Stimulated activated CD8-positive, alpha-beta memory T cell treated with anti-CD3 and anti-CD28 coated beads, Interleukin-2, amount 100 ng/mL, for 48 hours (primary cell): ENCODE measurements at places on chromosomes 5 and 9.

GRCh38 chr5:169648725-169649310 is 11.7 kb downstream of the DOCK2 start:
- no peak for DNase-seq

DNA sequence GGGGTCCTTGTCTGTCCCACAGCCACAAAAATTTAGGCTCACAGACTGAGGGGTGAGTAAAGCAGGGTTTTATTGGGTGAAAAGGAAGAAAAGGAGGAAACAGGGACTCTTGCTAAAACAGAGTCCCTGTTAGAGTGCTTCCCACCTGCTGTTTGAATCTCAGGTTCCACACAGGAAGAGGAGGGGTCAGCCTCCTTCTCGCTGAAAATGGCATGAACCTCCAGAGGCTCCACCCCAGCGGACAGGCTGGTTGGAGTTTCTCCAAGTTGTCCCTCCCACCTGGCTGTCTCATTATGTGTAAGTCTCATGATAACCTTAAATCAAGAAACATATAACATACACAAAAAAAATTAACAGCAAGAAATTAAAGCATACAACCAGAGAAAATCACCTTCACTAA is 28.3 kb upstream of the UHRF2 start:
- no peak for DNase-seq

DNA sequence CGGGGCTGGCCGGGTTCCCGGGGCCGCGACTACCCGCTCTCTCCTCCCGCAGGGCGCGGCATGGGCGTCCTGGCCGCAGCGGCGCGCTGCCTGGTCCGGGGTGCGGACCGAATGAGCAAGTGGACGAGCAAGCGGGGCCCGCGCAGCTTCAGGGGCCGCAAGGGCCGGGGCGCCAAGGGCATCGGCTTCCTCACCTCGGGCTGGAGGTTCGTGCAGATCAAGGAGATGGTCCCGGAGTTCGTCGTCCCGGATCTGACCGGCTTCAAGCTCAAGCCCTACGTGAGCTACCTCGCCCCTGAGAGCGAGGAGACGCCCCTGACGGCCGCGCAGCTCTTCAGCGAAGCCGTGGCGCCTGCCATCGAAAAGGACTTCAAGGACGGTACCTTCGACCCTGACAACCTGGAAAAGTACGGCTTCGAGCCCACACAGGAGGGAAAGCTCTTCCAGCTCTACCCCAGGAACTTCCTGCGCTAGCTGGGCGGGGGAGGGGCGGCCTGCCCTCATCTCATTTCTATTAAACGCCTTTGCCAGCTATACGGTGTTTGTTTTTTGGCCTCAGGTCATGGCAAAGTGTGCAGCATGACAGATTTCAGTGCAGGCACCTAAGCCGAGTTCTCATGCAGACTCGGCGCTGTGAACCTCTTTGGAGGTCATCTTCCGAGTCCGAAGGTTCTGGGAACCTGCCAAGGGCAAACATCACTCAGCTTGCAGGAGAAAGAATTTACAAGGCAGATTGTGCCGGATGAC is 516 bp downstream of the MRPL41 start:
- no peak for DNase-seq

DNA sequence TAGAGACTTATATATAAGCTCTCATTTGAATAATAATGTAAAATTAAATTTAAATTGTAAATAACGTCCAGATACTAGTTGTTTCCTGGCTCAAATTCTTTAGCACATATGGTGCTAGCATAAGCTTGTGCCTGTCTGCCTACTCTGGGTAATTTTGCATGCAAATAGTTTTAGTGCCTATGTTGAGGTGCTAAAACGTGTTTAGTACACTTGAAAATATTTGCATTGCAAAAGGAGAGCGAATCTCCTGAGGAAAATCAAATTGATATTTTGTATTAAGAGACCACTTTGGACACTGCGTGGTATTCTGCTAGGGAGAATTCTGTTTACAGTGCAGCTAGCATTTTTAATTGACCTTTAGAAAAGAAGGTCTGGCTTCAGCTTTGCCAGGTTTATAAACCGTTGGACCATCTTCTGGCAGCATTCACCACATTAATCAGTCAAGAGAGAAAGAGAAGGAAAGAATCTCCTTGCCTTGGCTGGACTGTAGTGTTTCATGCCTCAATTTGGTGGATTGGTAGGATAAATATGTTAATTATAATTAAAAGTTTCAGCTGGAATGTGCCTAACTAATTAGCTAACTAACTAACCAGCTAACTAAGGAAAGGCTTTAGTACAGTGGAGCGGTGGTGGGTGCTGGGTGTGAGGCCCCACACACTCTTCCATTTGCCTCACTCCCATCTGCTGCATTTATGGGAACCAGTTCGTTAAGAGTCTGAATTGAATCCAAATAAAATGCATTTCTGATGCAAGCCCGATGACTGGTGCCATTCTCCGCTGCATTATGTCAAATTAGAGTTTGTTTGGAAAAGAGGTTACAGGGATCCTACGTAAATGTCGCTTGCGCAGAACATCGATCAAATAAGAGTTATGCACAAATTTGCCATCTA is 150.1 kb upstream of the MPDZ start:
- DNase-seq: no peak

- DNase-seq: no peak
Observed at GRCh38 chr5:573206-573605, 38.9 kb upstream of the CEP72 start.

DNA sequence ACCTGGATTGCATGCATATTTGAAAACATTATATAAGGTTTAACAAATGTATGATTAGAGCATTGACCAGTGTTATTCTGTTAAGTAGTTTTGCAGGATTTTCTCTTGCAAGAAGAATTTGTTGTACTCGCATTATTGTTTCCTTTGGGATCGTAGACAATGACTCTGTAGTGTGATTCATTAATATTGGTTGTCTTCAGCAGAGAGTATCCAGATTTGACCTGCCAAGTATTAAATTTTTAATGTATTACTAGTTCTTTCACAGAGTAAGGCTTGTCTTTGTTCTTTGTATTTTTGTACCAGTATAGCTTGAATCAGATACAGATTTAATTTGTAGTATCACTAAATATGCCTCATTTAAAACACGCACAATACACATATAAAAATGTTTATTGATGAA is 155.0 kb downstream of the PBX3 start:
- DNase-seq: no peak

GRCh38 chr5:120365656-120366446 is 98.2 kb upstream of the PRR16 start:
- no peak for DNase-seq

DNA sequence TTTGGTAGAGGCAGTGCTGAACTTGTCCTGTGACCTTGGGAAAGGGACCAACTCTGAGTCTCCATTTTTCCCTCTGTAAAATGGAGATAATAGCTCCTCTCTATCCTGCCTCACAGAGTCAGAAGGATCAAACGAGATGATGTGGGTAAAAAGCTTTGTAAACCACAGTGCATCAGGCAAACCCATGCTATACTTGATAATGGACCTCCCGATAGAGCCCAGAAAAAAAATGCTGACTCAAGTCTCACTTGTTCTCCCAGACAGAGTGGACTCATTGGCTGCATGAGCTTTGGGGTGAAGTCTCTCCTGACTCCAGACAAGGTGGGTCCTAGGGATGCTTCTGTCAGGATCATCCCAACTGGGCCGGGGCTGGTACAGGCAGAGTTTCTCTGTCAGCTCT is 32.0 kb downstream of the RGS3 start:
- no peak for DNase-seq

DNA sequence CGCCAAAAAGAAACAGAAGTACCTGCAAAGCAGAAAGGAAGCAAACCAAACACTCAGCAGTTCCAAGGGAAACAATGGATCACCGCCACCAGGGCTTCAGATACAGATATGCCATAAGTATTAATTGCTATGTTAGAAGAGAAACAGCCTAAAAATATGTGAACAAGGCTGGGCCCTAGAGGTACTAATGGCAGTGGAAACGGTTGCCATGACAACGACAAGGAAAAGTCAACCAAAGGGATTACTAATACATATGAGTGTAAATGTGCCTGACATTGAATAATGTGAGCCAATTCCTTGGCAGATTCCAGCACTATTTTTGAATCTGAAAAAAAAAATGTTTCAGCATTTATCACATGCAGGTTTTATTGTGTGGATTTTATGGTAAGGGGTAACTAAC is 75.0 kb downstream of the CAVIN4 start:
- DNase-seq: no peak

DNA sequence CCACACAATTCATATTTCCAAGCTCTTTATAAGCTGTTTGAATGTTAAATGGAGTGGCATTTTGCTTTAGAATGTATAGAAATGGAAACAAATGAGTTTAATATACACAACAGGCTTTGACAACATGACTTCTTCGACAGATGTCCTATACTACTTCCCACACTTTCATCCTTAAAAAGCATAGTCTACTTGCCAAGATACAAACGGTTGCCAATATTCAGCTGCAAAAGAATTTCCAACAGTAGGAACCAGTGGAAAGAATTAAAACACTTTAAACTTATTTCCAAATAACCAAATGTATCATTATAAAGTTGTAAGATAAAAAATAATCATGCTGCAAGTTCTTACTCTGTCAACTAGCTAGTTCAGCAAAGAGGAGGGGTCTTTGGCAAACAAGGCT is 456.4 kb downstream of the PDE4D start:
- DNase-seq: no peak

DNA sequence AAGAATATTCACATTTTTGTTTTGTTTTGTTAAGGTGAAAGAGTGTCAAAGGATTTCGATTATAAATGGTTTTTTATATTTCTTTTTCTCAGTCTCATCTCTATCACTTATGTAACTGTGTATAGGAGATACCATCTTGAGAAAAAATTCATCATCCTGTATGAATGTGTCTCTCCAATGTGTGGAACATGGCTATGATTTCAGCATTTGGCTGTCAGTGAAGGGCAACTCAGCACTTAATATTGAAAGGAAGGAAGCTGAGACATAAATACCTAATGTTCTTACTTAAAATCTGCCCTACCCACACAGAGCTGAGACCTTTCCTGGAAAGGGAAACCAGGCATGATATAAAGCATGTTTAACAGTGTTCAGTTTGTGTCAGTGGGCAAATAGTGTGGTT is 474.2 kb upstream of the RIOK2 start:
- no peak for DNase-seq

DNA sequence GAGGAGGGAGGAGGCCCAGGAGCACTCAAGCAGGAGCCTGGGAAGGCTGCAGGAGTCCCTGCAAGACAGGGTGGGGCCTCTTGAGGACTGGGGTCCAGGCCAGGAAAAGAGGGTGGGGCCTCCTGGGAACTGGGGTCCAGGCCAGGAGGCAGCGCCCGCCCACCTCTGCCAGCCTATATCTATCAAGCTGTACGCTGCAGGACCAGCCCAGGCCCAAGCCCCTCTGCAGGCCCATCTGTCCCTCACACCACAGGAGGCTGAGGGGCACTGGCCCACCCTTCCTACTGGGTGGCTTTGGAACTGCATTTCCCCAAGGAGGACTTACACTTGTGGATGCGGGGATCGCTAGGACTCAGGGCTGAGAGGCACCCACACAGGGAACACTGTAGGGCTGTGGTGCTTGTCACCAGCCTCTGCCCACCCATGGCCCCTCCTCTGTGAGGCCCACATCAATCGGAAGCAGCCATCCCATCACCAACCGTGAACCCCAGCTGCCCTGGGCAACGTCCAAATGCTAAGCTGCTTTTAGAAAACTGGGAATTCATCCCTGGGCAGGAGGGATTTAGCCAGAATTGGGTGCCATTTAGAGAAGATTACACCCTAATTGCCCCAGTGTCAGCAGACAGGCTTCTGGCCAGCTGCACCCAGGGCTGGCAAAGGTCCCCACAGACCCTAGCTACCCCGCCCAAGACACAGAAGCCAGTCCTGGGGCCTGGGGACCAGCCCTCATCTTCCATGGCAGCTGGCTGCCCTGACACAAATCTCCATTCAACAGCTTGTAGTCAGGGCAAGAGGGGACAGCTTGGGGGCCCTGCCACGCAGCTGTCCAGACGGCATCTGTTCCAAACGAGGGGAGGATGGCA is 15.3 kb downstream of the BICD2 start:
- DNase-seq: no peak

DNA sequence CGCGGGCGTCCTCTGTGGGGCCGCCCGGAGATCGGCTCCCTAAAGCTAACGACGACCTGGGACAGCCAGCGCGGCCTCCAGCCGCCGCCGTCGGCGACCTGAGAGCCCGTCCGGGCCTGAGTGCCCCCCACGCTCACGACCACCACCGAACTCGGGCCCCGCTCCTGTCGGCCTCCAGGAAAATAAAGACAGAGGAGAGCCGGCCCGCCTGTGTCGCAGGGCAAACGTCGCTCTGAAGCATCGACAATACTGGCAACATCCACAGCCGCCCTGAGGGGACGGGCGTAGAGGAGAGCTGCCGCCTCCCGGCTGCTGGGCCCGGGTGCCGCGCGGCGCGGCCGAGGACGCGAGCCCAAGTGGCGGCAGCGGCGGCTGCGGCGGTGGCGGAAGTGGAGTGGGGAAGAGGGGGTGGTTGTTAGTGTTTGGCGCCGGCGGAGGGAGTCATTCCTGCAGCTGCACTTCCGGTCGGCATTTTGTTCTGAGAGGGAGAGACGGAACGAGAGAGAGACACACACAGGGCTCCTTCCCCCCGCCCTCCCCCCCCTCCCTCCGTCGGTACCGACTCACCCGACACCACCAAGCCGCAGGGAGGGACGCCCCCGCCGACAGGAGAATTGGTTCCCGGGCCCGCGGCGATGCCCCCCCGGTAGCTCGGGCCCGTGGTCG is at the start of gene NIPBL:
Gene NIPBL, plus strand, starts transcription at position 471 of the 666 bp plus-strand sequence. CDS start 76,928 bp downstream, outside the sequence.
- DNase-seq: peak; percentile 82

DNA sequence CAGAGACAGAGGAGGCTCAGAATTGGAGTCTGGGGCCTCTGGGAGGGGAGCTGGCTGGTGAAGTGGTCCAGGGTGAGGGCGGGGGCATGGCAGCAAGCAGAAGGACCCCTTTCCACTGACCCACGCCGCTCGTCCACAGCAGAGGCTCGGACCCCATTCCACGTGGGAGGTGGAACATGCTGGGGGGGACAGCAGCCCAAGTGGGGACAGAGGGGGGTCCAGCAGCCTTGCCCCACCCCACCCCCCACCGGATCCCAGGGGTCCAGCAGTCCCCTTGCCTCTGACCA is 25.4 kb upstream of the NKD2 start:
- no peak for DNase-seq

GRCh38 chr9:38024036-38024681 is 44.9 kb downstream of the SHB start:
- DNase-seq: no peak

DNA sequence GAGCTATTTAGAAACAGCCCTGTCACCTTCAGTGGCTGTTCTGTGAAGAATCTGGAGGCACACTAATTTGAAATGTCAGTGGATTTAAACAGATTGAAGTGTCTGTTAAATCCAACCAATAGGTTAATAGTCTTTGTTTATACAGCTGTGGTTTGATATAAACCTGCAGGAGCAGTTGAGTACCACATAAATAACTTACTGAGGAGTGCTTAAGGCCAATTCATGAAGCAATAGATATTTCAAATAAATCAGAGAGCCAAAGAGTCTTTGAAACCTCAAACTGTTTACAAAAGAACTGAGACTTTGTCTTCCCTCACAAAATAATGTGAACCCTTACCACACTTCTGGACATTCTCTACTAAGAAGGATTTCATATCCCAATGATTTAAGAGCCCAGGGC is 111.9 kb downstream of the FEM1C start:
- no peak for DNase-seq

DNA sequence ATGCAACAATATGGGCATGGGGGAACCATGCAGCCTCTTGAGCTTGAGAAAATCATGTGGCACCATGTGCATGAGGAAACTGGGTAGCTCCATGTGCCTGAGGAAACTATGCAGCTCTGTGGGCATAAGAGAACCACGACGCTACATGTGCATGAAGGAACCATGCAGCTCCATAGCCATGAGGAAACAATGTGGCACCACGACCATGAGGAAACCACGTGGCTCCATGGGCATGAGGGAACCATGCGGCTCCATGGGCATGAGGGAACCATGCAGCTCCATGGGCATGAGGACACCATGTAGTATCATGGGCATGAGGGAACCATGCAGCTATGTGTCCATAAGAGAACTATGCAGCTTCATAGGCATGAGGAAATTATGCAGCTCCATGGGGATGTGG is 140.8 kb downstream of the CAVIN4 start:
- no peak for DNase-seq
